Colonic mucosa (tissue), 4 donors: ENCODE measurements at places on chromosomes 16 and 17. TPM values are rescaled to one million over a fixed set of nuclear protein-coding genes. Genes with fewer than 3 reads are reported as not detected.
A peak's percentile ranks its signal among the peaks of the same experiment; 100 is the strongest.

PPY gene
- total RNA-seq: not detected

SLC38A8 gene
- total RNA-seq: not detected

SHISA6 gene
- 0.45 TPM for total RNA-seq

KRT17 gene
- total RNA-seq: 1.2 TPM

TPSAB1 gene
- 62.1 TPM for total RNA-seq

KCNH4 gene
- 0.07 TPM for total RNA-seq

CIITA gene
- 9.6 TPM for total RNA-seq

IL21R gene
- total RNA-seq: 0.56 TPM

RNU2-1 gene
- 6,693 TPM for total RNA-seq

DNA sequence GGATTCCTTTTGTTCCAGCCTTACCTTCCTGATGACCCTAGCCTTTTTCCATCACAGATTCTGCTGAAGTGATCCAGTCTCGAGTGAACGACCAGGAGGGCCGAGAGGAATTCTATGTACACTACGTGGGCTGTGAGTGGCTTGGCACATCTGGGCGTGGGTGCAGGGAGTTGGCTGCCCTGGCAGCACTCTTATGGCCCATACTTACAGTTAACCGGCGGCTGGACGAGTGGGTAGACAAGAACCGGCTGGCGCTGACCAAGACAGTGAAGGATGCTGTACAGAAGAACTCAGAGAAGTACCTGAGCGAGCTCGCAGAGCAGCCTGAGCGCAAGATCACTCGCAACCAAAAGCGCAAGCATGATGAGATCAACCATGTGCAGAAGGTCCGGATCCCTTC lies 2.7 kb downstream of the KAT8 start:
- DNase-seq: no peak

DNA sequence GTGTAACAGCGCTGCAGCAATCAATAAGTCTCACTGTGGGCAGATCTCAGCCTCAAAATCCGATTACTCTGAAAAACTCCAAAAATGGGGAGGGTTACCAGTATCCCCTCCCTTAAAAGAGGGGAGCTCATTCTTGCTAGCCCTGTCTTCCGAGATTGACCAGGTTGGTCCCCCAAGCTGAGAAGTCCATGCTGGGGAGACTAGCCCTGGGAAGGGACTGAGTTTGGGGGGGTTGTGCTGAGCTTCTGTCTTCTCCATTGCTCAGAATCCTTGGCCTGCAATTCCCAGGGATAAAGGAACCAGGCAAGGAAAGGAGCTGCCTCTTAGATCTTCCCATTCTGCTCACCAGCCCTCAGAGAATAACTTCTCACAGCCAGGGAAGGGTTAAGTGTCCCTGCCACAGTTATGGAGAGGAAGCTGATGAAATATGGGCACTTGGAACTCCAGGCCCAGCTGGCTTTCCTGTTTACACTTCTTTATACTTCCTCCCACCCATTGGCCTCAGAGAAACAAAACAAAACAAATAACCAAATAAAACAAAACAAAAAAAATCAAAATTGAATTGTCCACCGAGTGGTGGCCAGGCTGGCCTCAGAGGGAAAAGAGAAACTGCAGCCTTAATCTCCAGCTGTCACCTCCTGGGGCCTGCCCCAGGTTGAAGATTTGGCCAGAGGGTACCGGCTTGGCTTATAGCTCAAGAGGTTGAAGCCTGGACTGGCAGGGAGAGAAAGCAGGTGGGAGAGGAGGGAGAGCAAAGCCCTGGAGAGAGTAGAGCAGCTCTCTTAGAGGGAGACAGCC lies 2.6 kb downstream of the HOXB3 start:
- no peak for DNase-seq

DNA sequence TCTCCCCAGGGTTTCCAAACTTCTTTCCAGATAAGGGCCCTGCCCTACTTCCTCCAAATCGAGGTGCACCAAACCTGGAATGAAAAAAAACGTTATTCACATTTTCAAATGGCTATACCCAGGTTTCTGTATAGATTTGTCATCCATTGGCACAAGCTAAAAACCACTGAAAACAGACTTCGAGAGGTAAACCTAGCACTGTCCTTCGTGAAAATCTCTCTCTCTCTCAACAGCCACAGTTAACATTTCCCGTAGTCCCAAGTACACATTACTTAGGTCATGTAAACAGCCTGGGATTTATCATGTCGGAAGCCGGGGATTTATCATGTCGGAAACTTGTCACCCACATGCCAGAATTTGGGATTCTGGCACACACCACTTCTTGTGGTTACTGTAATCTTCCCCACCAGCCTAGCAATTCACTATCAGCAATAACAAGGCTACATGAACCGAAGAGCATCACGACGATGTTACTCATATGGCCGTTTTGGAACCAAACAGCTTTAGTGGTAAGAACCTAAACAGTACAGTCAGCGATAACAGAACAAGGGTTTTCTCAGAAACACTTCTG lies 1.2 kb downstream of the DDX5 start:
- no peak for DNase-seq

- no peak for DNase-seq
These were observed 58.4 kb downstream of the TMEM100 start for GRCh38 chr17:55664287-55664686.

- no peak for DNase-seq
These were observed 1.7 kb downstream of the ACADVL start for GRCh38 chr17:7221278-7222092.

- peak; percentile 20 for DNase-seq
These were observed 294.1 kb downstream of the BCAS3 start for GRCh38 chr17:60971515-60972369.

GRCh38 chr17:360092-360750 lies 7.6 kb upstream of the RPH3AL start:
- no peak for DNase-seq

DNA sequence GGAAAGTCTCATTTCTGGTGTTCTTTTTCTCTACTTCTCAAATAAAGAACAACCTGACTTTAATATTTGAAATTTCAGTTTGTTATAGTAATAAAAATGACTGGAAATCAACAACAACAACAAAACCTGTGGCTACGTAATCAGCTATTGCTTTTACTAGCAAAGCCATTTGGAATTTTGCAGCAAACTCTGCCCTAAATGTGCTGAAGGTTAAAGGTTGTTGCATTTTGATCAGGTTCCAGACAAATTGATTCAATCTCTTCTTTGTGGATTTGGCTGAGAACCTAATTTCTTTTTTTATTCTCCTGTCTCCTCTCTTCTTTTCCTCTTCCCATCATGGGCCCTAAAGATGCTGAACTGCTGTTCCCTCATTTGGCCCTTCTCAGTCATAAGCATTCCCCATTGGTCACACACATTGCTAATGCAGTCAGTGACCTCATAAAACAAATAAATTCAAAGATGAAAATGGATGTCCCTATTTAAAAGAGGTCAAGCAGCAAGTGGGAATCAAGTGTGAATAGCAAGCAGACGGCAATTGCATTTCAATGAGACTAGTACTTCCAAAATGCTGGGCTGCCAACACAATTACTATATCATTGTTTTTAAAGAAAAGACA lies 795.1 kb upstream of the CDH8 start:
- no peak for DNase-seq

DNA sequence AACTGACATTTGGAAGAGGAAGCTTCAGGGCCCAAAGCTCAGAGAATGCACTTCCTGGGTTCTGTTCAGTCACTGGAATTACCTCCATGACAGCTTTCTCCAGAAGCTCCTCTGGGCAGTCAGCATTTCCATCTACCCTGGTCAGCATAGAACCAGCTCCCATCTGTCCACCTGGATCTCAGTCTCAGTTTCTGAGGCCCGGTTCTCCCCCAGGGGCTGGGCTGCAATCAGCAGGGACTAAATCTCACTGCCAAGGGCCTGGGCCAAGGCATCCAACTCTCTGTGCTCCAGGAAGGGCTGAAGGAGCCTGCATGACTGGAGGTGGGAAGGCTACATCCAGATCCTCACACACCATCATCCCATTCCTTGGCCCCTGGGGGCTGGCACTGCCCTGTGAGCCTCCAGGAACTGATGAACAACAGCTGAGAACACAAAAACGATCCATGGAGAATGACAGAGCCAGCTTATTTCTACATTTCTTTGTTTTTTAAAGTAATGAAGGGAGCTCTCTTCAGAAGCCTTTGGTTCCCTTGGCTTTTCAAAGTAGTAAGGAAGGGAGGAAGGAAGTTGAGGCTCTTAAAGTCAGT lies 66.3 kb upstream of the MRTFB start:
- no peak for DNase-seq

- DNase-seq: no peak
These were observed 13.5 kb downstream of the CA4 start for GRCh38 chr17:60163108-60163784.

- no peak for DNase-seq
These were observed 39.8 kb downstream of the ARL4D start for GRCh38 chr17:43438626-43439025.

- no peak for DNase-seq
These were observed 206.4 kb upstream of the ZKSCAN2 start for GRCh38 chr16:25464058-25464457.

DNA sequence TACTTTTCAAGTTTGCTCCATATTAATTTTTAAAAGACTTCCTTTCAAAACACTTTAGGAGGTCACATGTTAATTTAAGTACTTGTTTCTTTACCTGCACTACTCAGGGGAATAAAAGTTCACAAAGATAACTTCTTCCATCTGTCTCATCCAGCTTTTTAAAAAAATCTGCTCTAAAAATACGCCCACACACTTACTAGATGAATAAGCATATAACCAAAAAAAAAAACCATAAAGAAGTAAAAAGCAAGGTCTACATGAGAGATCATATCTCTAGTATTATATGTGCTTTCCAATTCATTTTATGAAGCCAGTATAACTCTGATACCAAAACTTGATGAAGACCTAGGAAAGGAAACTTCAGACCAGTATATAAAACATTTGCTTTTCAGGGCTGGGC lies 17.2 kb downstream of the SKAP1 start:
- no peak for DNase-seq

GRCh38 chr17:40363111-40363827 lies 1.3 kb downstream of the GJD3 start:
- DNase-seq: no peak

- no peak for DNase-seq
These were observed 5.2 kb upstream of the CDH8 start for GRCh38 chr16:62041401-62041800.

DNA sequence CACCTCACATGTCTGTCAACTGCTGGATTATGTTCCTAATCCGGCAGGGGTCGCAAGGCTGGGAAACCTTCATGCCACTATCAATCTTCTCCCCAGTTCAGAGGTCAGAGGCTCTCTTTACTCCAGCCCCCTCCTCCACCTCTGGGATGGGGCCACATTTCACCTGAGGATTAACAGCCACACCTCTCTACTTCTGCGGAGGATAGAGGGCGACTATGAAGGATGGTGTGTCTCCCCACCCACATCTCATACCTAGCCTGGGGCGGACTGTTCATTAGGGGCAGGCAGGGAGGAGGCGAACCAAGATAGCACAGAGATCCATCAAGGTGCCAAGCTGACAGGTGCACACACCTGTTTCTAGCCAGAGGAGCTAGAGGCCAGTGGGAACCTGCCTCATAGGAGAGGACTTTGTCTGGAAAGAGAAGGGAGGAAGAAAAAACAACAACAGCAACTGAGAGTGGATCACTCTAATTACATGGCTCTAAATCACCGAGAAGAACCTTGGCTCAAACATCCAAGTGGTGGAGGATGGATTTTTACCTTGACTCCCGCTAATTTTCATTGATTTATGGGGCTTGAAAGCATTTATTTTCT lies 41.9 kb upstream of the SKAP1 start:
- no peak for DNase-seq

DNA sequence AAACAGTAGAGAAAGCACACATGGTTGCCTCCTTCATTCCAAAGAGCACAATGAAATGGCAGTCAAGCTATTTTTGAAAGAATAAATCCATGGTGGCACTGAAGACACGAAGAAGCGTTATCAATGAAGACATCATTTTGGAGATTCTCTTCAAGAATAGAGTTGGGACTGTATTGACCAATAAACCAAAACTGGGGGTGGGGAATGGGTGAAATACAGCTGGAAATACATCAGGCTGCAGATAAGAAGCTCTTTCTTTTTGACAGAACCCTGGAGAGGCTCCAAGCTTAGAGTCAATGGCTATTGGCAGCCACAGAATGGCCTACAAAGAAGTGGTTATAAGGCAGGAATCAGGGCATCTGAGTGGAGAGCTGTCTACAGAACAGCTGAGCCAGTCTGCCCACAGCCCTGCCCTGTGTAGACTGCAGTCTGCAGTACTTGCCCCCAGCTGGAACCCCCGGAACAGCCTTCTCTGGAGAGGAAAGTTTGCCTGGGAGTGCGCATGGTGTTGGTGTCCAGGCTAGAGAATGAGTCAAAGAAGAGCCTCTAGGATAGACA lies 100.4 kb downstream of the STX8 start:
- DNase-seq: no peak

DNA sequence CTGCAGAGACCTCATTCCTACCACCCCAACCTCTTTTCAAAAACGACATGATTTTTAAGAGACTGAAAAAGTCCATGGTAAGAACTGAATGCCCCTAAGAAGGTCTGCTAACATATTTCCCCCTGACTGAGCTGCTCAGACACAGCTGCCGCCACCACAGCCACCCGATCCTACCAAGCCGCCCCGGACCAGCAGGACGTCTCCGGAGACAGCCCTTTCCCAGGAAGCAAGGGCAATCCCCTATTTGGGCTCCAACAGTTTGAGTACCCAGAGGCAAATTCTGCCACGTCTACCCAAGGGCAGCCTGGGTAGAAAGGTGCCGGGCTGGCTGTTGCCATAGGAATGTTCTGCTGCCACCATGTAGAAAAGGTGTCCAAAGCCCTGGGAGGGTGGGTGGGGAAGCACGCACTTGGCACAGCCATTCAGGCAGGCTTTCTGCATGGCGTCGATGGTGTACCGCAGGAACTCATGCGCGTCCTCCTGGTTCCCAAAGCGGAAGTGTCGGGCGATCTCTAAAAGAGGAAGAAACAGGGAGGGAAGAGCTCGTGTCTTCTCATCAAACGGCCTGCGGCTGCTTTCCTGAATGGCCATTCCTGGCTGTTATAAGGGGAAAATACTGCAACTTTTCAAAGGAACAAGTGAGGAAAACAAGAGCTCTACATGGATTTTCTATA lies 13.6 kb downstream of the USP36 start:
- no peak for DNase-seq

- DNase-seq: no peak
These were observed 9.6 kb downstream of the ZNF213 start for GRCh38 chr16:3144321-3144983.

DNA sequence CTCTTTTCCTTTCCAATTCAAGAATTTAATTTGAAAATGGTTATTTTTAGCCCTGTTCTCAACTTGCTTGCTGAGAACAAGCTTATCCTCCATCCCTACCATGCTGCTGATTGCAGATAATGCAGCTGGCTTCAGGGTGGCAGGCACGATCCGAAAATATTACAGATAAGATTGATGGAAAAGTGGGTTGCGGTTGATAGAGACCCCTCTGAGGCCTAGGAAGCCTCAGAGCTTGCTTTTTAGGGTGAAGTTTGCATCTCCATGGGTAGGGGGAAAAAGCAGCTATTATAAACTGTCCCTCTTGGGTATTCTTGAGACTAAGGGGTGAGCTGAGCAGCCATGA lies 116.5 kb upstream of the GOT2 start:
- DNase-seq: no peak

GRCh38 chr17:47811709-47812108 lies 9.9 kb downstream of the OSBPL7 start:
- no peak for DNase-seq
